ENCODE measurements at places on chromosomes 13 and 19. TPM values are rescaled to one million over a fixed set of nuclear protein-coding genes. Genes with fewer than 3 reads are reported as not detected.

The KLK7 gene
- not detected for total RNA-seq

The FCER2 gene
- 1.0 TPM for total RNA-seq

The CLC gene
- total RNA-seq = 487 TPM

The LYPD3 gene
- total RNA-seq = 1.3 TPM

The LGALS4 gene
- total RNA-seq = 4.6 TPM

The SYNE4 gene
- 1.5 TPM for total RNA-seq

The ZNF823 gene
- total RNA-seq = 5.2 TPM

The LILRB3 gene
- total RNA-seq = 12.6 TPM

The TLE6 gene
- total RNA-seq = 2.2 TPM

The KIR2DL3 gene
- total RNA-seq = 57.3 TPM

The PRKCG gene
- 1.5 TPM for total RNA-seq

The CLEC17A gene
- total RNA-seq = 1.5 TPM

The HIF3A gene
- not detected for total RNA-seq

The TGDS gene
- total RNA-seq = 9.0 TPM

The PALM gene
- total RNA-seq = not detected

The ZNF77 gene
- total RNA-seq = 6.0 TPM

The GET3 gene
- 42.2 TPM for total RNA-seq

The SKA3 gene
- total RNA-seq = 1.4 TPM

The KRTDAP gene
- total RNA-seq = not detected

The CYP4F8 gene
- total RNA-seq = not detected

The KLHL1 gene
- total RNA-seq = not detected

The SELENOV gene
- total RNA-seq = not detected

The KIR3DL2 gene
- total RNA-seq = 24.0 TPM

The LMO7 gene
- 7.9 TPM for total RNA-seq

The ZNF814 gene
- total RNA-seq = 25.2 TPM

The CEACAM3 gene
- total RNA-seq = 1.7 TPM

The NOVA2 gene
- total RNA-seq = not detected

The PEAK3 gene
- total RNA-seq = 8.4 TPM

The SEMA6B gene
- total RNA-seq = 0.50 TPM

The ADGRE3 gene
- 0.59 TPM for total RNA-seq

The SACS gene
- 10.0 TPM for total RNA-seq

The ANGPTL4 gene
- not detected for total RNA-seq

The CEBPA gene
- total RNA-seq = 7.6 TPM

The ZNF208 gene
- total RNA-seq = 0.98 TPM

The ZNF586 gene
- 28.2 TPM for total RNA-seq

The RGS9BP gene
- 0.12 TPM for total RNA-seq

The PNMA8A gene
- not detected for total RNA-seq

The SLC8A2 gene
- not detected for total RNA-seq

The IGFL2 gene
- not detected for total RNA-seq
